Lung (tissue), 17 donors: ENCODE measurements at places on chromosomes 3 and 15. TPM values are rescaled to one million over a fixed set of nuclear protein-coding genes. Genes with fewer than 3 reads are reported as not detected.

DNA sequence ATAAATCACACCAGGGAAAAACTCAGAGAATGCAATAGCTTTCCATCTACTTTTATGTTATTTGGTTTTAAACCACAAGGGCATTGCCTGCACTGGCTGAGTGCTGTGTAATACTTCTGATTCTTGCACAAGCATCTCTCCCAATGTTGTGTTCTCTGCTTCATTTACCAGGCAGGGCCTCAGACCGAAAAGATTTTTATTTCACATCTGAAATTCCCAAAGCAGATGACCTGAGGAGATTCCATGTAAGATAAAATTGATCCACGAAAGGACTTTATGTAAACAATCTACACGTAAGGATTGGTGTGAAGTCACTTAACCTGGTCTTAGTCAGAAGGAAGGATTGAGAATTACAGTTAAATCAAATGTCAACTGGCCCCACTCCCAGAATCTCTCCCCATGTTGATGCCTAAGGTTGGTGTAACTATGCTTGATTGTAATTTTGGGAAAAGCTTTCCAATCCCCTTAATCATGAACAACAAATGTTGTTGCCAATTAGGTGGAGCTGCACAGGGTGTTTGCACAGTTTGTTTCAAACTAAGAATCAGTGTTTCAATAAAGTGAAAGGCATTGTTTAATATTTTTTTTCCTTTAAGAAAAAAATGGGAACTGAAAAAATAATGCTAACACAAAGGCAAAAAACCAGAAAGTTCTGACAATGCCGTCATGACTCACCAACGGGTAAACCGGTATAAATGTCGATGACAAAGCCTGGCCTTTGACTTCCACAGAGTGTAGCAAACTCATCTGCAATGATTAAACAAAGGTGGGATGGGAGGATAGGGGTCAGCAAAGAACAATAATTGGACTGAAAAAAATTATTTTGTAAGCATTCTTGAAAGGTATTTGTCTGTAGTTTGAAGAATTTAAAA is 128.6 kb downstream of the DUT start:
- no peaks in the 10 kb centered on the region for H3K4me1 ChIP-seq
- no peak overlapping the region for H3K27ac ChIP-seq
- H3K27me3 ChIP-seq: no peaks in the 10 kb centered on the region
- H3K4me3 ChIP-seq: no peak overlapping the region
- peaks cover 8% of the 10 kb centered on the region for H3K36me3 ChIP-seq

- no peak overlapping the region for H3K4me3 ChIP-seq
- DNase-seq: peak; percentile 51
- no peaks in the 10 kb centered on the region for H3K27me3 ChIP-seq
- H3K4me1 ChIP-seq: no peaks in the 10 kb centered on the region
- H3K27ac ChIP-seq: no peak overlapping the region
These were observed 193.7 kb upstream of the MME start for GRCh38 chr3:154886437-154886836.

DNA sequence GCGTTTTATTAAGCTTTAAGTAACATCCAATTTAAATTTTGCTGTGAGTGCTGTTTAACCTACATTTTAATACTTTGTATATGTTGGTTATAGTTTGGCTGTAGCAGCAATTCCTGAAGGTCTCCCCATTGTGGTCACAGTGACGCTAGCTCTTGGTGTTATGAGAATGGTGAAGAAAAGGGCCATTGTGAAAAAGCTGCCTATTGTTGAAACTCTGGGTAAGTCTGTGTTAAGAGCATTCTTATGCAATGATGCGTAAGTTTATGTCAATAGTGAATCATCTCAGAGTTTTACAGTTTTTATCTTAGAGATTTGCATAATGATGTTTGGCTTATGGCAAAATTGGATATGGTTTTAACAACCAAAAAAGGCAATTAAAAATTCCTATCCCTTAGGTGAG is 62.7 kb downstream of the ASTE1 start:
- peaks cover 29% of the 10 kb centered on the region for H3K36me3 ChIP-seq
- no peak overlapping the region for H3K4me3 ChIP-seq
- H3K27ac ChIP-seq: no peak overlapping the region
- H3K27me3 ChIP-seq: no peaks in the 10 kb centered on the region
- DNase-seq: no peak

DNA sequence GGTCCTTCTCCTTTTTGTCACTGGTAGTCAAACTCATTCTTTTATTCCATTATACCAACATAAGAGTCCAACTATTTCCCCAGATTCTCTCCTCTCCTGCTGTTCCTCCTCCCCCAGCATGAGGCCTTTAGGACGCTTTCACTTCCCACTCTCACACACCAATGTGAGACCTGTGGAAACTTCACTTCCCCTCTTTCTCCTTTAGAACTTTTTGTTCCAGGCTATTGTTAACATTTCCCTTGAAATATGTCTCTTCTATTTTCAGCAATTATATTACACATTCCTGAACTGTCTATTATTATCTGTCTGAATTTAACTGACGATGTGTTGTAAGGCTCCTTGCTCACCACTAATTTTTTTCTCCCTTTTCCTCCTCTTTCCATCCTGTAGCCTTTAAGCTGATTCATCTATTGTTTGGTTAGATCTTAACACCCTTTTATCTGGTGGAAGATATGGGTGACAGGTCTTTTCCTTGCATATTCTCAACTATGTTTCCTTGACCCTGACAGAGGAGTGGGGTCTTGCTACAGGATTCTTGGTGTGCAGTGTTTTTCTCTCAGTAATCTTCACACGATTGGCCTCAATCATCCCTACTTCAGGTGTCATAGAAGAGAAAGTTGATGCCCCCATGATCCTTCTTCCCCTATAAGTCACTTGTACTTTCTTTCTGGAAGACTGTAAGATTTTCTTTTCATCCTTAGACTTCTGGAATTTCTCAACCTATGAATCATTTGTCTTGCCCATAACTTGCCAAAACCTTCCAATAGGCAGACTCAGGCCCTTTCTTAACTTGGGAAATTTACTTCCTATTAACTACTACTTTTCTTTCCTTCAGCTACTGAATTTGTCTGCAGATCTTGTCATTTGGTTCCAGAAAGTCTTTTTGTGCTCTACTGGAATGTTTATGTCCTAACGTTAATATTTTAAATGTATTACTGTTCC is 5.9 kb downstream of the CYP19A1 start:
- H3K27me3 ChIP-seq: no peaks in the 10 kb centered on the region
- no peak overlapping the region for H3K4me3 ChIP-seq
- H3K36me3 ChIP-seq: no peaks in the 10 kb centered on the region
- no peak for DNase-seq
- H3K4me1 ChIP-seq: peaks cover 5% of the 10 kb centered on the region

DNA sequence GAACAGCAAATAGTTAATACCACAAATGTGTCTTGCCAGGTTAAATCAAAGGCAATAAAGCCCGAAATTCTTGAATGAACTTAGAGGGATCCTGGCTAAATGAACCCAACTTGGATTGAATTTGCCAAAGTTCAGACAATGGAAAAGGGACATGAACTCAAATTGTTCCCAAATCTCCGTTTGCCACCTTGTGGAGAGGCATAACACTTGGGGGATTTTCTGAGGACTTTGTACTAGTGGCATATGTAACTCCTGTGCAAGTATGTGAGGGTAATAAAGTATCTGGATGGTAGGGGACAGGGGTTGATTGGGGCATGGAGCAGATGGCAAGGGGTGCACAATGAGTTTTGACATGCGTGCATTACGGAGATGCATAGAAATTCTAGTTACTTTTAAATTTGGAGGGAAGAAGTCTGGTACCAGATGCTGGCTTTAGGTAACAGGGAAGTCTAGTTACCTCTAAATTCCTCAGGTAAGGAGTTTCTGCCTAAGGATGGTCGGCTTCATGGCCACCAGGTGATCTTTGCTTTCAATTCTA is 1.2 kb upstream of the TCAIM start:
- H3K4me3 ChIP-seq: no peak overlapping the region
- H3K27me3 ChIP-seq: no peaks in the 10 kb centered on the region
- DNase-seq: peak; percentile 26
- no peaks in the 10 kb centered on the region for H3K36me3 ChIP-seq

DNA sequence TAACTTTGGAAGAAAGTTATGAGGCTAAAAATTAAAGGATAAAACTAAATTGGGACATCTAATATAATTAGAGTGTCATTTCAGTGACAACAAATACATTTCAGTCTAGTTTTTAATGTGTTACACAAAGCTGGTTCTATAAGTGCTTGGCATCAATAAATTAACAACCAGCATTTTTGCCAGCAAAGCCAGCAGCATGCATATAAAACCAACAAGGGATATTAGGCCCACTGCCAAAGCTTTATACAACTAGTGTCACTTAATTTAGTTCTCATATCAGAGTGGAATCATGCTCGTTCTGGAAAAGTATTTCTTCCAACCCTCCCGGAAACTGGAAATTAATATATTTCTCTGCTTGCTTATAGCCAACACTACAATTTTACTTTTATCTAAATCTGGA is 88.8 kb downstream of the THBS1 start:
- no peaks in the 10 kb centered on the region for H3K36me3 ChIP-seq
- H3K27me3 ChIP-seq: no peaks in the 10 kb centered on the region
- peak; percentile 36 for DNase-seq
- peaks cover 5% of the 10 kb centered on the region for H3K4me1 ChIP-seq

DNA sequence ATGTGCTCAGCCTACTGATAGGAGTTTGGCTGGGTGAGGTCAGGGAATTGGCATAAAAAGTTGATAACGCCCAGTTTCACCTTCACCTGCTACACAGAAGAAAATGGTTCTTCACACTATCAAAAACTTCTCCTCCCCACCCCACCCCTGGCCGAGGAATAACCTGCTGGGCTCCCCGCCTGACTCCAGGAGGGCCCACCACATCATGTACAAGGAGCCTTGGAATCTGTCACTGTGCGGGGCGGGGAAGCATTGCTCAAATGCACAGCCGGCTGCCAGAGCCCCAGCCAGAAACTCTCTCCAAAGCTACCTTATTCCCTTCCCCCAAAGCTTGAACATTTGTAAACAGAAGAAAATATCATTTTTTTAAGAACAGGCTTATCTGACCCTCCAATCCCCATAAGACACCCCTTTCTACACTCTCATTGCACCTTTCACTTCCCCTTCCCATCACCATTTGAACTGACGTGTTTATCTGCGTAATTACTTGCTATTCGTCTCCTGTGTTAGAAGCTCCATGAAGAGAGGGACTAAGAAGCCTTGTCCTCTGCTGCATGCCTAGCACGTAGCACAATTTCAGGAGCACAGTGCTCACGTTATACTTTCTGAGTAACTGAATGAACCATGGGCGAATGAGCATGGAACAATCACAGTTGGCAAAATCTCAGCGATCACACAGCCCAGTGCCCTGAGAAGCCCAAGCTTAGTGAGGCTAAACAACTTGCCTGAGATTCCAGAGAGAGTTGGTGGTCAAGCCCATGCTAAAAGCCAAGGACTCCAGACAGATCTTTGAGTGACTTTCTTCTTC is 82.9 kb downstream of the HES1 start:
- no peaks in the 10 kb centered on the region for H3K27me3 ChIP-seq
- no peak overlapping the region for H3K4me3 ChIP-seq
- no peak for DNase-seq
- H3K27ac ChIP-seq: no peak overlapping the region
- H3K4me1 ChIP-seq: no peaks in the 10 kb centered on the region

GRCh38 chr3:97719156-97719821 is 45.3 kb upstream of the ARL6 start:
- H3K36me3 ChIP-seq: no peaks in the 10 kb centered on the region
- no peak overlapping the region for H3K4me3 ChIP-seq
- DNase-seq: peak; percentile 73
- H3K27ac ChIP-seq: no peak overlapping the region

- H3K4me1 ChIP-seq: no peaks in the 10 kb centered on the region
- peaks cover 22% of the 10 kb centered on the region for H3K36me3 ChIP-seq
- no peak for DNase-seq
These were observed 38.3 kb downstream of the USF3 start for GRCh38 chr3:113658107-113658506.

DNA sequence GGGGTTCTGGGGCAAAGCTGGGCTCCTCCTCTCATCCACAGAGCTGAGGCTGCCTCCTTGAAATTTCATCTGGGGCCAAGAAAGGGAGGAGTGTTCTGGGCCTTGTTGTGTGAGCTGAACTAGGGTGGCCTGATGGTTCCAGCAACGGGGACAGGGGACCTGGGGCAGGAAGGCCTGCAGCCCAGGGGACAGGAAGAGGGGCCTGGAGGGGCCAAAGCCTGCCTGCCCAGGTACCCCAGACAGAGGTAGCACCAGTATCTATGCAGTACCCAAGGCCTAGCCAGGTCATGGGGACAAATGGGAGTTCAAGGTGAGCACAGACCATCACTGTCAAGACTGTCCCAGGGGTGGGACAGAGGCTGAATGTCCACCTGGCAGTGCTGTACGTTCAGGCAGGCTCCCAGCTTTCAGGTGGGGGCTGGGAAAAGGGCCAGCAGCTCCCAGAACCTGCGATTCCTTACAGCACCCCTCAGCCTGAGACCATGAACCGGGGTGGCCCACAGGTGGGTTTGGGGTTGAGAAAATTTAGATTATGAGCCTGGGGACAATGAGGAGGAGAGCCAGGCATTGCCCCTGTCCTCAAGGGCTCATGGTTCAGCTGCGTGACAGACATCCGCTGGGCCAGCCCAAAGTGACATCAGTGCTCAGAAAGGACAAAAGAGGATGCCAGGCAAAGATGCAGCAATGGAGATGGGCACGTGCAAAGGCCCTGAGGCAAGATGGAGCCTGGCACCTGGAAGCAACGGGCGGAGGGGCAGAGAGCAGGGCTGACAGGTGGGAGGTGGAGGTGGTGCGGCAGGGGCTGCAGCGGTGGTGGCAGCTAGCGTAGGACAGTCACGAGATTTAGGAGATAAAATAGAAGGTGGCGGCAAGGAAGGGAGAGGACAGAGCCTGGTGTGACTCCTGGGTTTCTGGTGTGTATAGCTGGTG is 28.0 kb downstream of the PSTPIP1 start:
- no peaks in the 10 kb centered on the region for H3K27me3 ChIP-seq
- H3K4me3 ChIP-seq: no peak overlapping the region
- no peak for DNase-seq
- no peaks in the 10 kb centered on the region for H3K4me1 ChIP-seq

The GOLGA6L7 gene
- total RNA-seq: not detected

The TMIE gene
- total RNA-seq: 0.63 TPM

The DPPA4 gene
- 1.8 TPM for total RNA-seq

The ZNF774 gene
- total RNA-seq: 2.5 TPM

The CCR1 gene
- total RNA-seq: 9.7 TPM

The C15orf40 gene
- 20.5 TPM for total RNA-seq

The HIGD2B gene
- total RNA-seq: not detected
